RWPE1 (cell line): ENCODE measurements at places on chromosomes 12 and 14.

DNA sequence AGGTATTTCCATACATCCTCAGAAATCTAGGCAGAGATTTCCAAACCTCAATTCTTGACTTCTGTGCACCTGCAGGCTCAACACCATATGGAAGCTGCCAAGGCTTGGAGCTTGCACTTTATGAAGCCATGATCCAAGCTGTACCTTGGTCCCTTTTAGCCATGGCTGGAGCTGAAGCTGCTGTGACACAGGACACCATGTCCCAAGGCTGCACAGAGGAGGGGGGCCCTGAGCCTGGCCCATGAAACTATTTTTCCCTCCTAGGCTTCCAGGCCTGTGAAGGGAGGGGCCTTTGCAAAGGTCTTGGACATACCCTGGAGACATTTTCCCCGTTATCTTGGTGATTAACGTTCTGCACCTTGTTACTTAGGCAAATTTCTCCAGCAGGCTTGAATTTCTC is 110.5 kb downstream of the IGF1 start:
- DNase-seq: no peak

- no peak for DNase-seq
Measured at GRCh38 chr14:23430723-23431085, 4.8 kb downstream of the MYH7 start.

GRCh38 chr12:47549258-47549657 is 156.6 kb downstream of the RPAP3 start:
- DNase-seq: peak; percentile 39

GRCh38 chr12:125395583-125396215 is 330.5 kb downstream of the AACS start:
- no peak for DNase-seq

- no peak for DNase-seq
Measured at GRCh38 chr12:121838126-121838525, 20.5 kb downstream of the HPD start.

DNA sequence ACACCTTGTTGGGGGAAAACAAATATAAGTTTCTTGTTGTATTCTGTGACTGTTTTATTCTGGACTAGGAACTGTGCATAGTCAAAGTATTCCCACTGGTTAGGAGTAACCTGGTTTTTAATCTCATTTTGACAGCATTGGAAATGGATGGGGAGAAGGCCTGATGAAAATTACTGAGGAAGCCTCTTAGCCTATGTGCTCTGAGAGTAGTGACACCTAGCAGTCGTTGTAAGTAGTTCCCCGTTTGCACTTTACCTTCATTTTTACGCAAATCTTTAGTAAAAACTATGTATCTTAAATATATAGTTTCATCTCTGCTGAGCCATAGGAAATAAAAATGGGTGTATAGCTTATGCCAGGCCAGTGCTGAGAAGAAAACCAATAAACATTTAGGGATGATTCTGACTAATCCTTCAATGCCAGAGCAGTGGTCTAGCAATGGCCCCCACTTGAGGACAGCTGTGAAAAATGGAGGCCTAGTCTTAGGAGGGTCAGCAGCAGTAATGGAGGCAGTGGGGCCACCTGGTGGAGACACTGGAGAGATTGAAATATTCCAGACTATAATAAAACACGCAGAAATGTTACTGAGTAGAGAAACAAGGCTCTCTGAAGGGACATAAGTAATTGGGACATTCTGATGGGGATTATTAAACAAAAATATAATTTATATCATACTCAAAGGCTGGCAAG is 133.2 kb upstream of the NOVA1 start:
- peak; percentile 3 for DNase-seq

- peak; percentile 59 for DNase-seq
Measured at GRCh38 chr12:12376646-12377448, 20.0 kb downstream of the BORCS5 start.

DNA sequence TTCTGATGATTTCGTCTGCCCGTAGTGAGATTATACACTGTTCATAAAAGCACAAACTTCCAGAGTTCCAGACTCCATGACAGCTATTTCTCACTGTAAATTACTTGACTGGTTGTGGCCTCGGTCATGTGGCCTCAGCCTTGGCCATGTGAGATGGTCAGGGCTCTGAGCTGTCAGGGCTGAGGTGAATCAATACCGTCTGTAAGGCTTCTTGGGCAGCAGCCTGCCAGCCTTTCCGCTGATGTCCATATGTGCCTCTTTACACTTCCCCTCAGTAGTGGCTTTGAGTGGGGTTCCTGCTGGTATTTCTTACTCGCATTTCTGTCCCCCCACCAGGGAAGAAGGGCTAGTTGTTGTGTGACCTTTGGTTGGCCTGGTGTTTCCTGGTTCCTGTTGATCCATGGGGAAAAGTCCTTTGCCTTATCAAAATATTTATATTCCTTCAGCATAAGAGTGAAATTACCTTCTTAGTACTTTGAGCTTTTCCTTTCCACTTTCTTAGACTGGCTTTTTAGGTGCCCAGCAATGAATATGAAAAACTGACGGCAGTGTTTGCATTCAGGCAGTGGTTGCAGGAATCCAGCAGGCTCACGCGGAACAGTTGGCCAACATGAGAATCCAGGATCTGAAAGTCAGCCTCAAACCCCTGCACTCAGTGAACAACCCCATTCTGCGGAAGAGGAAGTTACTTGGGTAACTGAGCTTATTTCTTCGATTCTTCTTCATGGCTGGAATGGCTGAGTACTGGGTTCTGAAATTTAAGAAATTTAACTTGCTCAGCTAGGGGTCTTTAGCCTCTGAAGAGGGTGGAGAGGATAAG is 46.1 kb downstream of the MAPKAPK5 start:
- DNase-seq: no peak

DNA sequence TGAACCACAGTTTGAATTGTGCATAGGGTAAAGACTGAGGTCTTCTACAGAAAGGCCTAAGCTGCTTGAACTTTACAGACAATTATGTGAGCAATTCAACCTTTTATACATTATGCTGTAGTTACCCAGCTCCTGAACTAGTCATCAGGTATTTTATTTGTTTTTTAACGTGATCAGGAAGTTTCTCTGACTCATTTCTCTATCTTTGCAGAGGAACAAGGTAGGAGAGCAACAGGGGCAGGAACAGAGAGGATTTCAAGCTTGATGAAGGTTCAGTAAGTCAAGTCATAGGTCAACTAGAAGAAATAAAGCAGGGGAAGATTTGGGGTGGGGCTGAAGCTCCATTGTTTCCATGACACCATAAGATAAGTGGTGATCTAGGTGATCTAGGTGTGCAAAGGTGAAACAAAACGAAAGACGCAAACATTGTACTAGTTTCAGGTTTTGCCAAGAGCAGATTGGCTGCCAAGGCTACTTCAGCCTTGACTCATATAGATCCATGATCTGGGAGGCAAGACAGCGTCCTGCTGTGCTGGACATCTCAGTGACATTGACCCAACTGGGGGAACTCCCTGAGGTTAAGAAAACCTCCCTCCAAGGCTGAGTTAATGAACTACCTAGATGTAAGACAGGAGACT is 198.1 kb downstream of the DAD1 start:
- DNase-seq: peak; percentile 78

- peak; percentile 75 for DNase-seq
Measured at GRCh38 chr14:75982266-75983018, 647 bp upstream of the TGFB3 start.

- no peak for DNase-seq
Measured at GRCh38 chr12:73187765-73188164, 915.6 kb downstream of the TRHDE start.

DNA sequence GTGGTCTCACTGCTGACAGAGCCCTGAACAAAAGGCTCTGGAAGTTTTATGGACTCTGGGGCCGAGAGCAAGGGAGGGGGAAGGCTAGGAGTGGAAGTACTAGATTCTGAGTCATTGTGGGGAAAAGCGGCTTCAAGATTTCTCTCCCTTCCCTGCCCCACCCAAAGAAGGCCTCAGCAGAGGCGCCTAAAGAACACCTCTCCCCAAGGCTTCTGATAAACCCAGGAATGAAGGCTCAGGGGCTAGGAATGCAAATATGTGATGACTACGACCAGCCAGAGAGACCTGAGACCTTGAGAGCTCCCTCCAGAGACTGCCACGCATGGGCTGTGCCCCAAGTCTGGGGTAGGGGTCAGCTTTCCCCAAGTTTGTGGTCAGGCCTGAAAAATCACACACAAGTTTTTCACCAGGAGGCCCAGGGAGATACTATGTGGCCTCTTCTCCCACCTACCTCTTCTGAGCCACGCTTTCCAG is 130.7 kb upstream of the HIF1A start:
- peak; percentile 90 for DNase-seq

GRCh38 chr14:64940336-64940910 is 2.1 kb downstream of the GPX2 start:
- DNase-seq: no peak

GRCh38 chr14:54667764-54668163 is 100.8 kb downstream of the SAMD4A start:
- DNase-seq: no peak

- DNase-seq: no peak
Measured at GRCh38 chr12:625998-626397, 37.2 kb downstream of the NINJ2 start.

DNA sequence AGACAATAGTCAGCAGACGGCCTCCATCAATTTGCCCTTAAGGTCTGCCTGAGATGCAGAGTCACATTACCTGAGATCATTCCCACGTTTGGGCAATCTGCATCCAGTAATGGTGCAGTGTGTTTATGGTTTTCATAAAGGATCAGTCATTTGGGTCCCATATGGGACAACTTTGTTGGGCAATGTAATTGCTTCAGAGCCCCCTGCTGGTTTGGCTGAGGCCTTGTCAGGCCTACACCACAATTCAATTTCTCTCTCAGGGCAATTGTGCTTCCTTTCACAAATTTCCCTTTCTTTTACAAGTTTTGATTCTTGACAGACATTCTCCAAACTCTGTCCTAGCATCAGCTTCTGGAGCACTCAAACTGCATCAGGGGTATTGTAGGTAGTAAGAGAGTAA is 191.2 kb upstream of the SSTR1 start:
- DNase-seq: no peak

DNA sequence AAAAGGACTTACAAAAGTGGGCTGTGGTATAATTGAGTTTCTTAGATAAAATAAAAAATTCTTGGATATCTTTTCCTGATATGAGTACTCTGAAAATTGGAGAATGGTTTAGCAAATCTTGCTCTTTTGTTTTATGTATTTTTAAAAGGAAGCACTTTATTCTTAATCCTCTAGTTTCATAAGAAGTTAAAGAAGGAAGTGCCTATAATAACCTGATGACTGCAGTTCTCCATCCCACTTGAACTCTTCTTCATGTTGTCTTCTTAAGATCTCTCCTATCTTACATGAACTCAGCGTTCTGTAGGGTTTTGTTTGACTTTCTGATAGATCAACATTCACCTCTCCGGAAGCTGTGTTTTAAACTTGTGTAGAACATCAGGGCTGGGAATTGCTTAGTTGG is 271.0 kb downstream of the ERC1 start:
- no peak for DNase-seq

DNA sequence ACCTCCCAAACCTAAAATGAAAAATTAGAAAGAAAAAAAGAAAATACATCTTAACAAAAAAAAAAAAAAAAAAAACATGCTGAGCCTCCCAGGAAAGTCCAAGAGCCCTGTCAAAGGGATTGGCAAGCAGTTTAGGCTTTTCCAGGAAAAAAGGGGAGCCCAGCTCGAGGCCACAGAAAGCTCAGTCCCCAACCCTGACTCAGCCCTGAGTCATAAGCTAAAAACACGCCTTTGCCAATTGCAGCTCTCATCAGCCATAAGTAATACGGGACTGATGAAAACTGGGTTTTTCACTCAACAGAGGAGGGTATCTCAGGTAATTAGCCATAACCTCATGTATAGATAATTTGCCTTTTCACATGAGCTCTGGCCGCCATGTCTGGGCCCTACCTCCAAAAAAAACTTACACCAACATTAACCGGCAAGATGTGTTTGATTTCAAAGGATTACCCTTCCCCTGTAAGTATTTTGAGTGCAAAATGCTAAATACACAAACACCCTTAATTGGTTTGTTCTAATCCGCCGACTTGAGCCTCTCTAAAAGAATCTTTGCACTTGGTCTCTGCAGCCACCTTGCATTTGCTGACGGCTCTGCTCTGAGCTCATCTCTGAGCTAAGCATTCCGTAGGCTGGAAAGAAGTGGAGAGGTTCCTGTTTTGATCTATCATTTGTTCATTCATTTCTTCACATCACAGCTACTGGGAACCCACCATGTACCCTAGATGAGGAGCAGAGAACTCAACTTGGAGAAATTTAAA is 319.2 kb downstream of the BCL11B start:
- peak; percentile 74 for DNase-seq

DNA sequence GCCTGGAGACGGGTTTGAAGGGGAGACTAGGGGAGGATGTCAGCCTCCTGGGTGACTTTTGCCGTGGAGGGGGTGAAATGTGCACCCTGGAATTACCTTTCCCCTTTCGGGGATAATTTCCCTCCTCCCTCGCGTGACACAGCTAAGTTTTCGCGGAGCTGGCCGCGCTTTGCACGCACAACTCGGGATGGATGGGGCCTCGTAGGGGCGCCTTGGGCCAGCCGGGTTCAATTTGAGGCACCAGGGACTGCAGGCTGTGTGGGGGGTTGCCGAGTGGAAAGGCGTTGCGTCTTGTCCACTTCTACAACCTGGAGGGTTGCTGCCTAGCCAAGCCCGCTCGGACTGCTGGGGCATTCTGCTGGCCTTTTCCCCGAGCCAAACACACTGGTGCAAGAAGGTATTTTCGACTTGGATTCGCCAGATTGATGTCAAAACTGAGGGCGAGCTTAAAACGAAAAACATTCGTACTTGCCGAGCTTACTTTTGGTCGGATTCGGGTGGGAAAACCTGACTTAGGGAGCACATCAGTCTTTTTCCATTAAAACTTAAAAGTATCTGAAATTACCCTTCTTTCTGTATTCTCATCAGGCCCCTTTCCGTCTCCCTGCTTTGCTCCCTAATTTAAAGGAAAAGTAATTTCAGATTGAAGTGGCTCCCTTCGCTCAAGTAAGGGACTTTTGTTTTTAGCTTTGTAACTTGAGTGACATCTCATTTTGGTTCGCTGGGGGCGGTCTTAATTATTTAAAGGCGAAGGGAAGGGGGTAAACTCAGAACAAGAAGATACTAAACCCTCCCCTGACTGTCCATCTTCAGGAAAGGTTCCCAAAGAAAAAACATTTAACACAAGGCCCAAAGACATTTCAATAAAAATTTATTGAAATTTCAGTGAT is 14.3 kb downstream of the TBX3 start:
- no peak for DNase-seq

- DNase-seq: no peak
Measured at GRCh38 chr14:72726444-72726843, 167.5 kb downstream of the DPF3 start.

DNA sequence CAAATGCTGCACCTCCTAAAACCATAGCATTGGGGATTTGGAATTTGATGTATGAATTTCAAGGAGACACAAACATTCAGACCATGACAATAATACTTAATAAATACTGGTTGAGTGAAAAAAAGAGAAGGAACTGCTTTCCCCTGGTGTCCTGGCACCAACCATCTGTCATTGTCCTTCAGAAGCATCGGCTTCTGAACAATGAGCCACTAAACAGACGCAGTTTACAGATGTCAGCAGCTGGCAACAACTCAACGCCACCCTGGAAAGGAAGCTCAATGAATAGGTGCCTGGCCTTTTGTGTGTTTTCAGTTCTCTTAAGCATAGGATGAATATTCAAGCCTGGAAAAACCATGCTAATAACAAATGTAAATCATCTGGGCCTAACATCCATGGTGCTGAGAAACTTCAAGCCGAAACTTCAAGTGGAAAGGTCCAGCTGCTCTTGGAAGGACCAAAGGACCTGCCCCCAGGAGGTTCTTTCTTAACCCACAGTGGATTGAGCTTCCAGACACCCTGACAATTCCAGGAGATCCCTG is 101.3 kb downstream of the WIF1 start:
- DNase-seq: no peak

- DNase-seq: no peak
Measured at GRCh38 chr12:94012590-94012989, 135.8 kb upstream of the PLXNC1 start.
